ENCODE measurements at places on chromosomes 11 and 22.
A peak's percentile ranks its signal among the peaks of the same experiment; 100 is the strongest.

- no peak for DNase-seq
Measured at GRCh38 chr11:70034740-70035365, 43.3 kb upstream of the ANO1 start.

- DNase-seq: no peak
Measured at GRCh38 chr11:69130654-69131053, 25.1 kb upstream of the SMIM38 start.

DNA sequence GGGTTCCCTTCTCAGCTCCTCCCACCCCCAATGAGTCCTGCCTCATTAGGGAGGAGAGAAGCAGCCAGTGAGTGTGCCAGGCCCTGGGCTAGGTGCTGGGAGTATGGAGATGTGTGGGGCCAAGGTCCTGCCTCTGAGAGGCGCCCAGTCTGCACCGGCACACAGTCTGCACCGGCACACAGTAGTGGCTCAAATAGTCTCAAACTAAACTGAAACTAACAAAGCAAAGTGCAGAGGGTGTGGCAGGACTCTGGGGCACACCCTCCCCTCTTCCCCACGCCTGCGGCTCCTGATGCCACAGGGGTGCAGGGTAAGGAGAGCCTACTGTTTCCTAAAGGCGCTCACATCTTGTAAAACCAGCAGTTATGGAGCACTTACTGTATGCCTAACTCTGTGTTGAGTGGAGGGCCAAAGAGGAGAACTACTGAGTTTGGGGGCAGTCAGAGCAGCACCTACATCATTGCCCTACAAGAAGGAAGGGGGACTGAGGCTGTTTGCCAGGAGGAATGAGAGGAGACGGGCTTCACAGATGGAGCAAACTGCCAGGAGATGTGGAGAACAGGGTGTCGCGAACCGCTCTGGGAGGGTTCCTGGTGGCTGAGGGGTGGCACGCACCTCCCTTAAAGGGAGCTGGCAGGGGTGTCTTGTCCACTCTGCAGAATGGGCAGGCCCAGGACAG lies 939 bp upstream of the SH3BP1 start:
- DNase-seq: no peak

DNA sequence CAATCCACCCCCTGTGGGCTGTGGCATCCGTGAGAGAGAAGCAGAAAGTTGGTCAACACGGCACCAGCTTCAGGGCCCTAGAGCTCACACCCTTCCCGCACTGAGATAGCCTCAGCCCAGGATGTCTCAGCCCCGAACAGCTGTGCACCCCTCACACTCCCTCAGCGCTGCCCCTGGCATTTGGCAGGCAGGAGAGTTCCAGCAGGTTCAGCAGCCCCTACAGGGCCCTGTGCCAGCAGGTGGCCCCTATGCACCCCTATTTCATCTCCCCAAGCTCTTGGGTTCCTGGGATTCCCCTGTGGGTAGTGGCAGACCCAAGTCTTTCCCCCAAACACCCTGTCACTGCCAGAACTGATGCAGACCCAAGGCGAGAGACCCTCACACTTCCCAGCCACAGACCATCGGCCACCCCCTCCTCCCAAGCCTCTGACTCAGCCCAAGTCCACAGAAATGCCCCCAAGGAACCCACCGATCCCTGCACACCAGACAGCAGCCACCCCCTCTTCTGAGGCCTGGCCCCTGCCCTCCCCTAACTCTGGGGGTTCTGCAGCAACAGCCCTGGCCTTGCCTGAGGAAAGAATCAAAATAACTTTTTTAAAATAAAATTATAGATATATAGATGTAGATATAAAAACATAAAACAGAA lies 183.6 kb downstream of the IGLL1 start:
- DNase-seq: no peak

- DNase-seq: no peak
Measured at GRCh38 chr11:70731271-70732022, 333.1 kb downstream of the CTTN start.

DNA sequence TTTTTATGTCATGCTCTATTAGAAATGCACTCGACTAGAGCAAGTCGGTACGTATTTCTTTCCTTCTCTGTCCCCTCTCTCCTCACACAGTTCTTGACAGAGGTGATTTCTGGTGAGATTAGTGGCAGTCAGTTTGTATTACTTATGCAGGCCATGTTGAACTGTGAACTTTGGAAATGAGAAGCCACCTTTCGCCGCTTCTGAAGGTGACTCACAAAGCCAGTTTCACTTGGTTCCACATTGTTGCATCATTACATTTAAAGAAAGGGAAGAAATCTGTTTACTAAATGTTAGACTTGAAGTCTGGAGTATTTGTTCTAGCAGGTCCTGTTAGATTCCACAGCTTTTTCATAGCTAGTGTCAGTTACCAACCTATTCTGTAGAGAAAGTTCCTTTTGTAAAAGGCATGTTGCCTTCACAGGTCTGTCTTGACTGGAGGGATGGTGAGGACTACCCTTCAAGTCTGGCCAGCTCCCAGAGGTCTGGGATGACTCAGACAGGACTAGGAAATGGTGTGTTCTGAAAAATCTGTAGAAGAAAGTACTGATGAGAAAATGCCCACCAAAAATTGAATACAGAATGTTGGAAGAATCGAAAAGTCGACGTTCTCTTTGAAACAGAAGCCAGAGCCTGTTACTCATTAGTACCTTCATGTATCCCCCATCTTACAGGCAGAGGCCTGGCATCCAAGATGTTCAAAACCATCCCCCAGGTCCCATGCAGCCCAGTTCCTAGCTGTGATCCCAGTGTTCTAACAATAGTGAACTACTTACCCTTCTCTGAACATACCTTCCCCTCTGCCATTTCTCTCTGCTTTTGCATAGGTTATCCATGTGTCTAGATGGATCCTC lies 181.4 kb downstream of the DBX1 start:
- DNase-seq: peak; percentile 88

GRCh38 chr22:29225422-29226090 lies 19.9 kb downstream of the EMID1 start:
- DNase-seq: no peak

DNA sequence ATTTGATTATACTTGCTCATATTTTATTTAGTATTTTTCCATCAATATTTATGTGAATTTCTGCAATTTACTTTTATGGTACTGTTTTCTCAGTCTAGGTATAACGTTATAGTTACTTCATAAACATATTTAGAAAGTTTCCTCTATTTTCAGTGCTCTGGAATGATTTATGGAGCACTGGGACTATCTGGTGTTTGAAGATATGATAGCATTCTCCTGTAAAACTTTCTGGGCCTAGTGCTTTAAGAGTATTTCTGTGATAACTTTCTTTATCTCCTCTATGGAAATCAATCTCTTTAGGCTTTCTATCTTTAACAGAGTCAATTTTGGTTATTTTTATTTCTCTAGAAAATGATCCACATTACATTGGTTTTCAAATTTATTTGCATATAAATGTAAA lies 85.1 kb downstream of the SOX6 start:
- no peak for DNase-seq
